ENCODE measurements at places on chromosomes 4 and X. TPM values are rescaled to one million over a fixed set of nuclear protein-coding genes. Genes with fewer than 3 reads are reported as not detected.

DNA sequence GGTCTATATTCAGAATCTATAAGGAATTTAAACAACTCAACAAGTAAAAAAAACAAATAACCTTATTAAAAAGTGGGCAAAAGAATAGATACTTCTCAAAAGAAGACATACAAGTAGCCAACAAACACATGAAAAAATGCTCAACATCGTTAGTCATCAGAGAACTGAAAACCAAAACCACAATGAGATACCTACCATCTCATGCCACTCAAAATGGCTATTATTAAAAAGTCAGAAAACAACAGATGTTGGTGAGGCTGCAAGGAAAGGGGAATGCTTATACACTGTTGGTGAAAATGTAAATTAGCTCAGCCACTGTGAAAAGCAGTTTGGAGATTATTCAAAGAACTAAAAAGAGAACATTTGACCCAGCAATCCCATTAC is 201.6 kb downstream of the QDPR start:
- no peak overlapping the region for H3K27ac ChIP-seq
- no peaks in the 10 kb centered on the region for H3K27me3 ChIP-seq

DNA sequence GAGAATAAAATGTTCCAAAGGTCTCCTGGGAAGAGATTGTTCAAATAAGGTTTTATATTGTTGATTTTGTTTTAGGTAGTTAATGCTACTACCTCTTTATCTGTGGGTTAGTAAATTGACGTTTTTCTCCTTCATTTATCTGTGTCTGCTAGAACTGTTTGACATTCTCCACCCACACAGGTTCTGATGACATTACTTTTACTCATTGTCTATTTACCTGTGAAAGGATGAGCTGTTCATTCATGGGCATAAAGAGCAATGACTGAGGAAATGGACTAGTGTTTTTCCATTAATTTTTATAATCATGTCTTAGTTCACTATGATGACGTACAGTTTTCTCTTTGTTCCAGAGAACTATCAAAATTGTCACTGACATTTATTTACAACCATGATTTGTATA is 75.6 kb downstream of the CPE start:
- H3K4me3 ChIP-seq: no peak overlapping the region
- DNase-seq: no peak
- H3K36me3 ChIP-seq: no peaks in the 10 kb centered on the region
- H3K27ac ChIP-seq: no peak overlapping the region
- no peaks in the 10 kb centered on the region for H3K27me3 ChIP-seq

- DNase-seq: no peak
- peaks cover 37% of the 10 kb centered on the region for H3K27me3 ChIP-seq
- H3K36me3 ChIP-seq: no peaks in the 10 kb centered on the region
These were observed 74.3 kb downstream of the WFS1 start for GRCh38 chr4:6343939-6344408.

The MTNR1A gene
- total RNA-seq: not detected

Measured in sigmoid colon (tissue), 7 donors.